ENCODE measurements at places on chromosomes 4 and X. TPM values are rescaled to one million over a fixed set of nuclear protein-coding genes. Genes with fewer than 3 reads are reported as not detected.

TRPC5OS gene
- not detected for total RNA-seq

TLL1 gene
- total RNA-seq, result 0.08 TPM

MORF4L2 gene
- total RNA-seq, result 668 TPM

FATE1 gene
- total RNA-seq, result not detected

MID1 gene
- 21.2 TPM for total RNA-seq

BRCC3 gene
- total RNA-seq, result 12.1 TPM

CWH43 gene
- total RNA-seq, result not detected

ADH1C gene
- 0.08 TPM for total RNA-seq

MAOA gene
- 9.6 TPM for total RNA-seq

CT83 gene
- not detected for total RNA-seq

AR gene
- total RNA-seq, result 2.7 TPM

TCEAL2 gene
- 0.12 TPM for total RNA-seq

IL2RG gene
- not detected for total RNA-seq

ABCG2 gene
- total RNA-seq, result 3.4 TPM

PLS3 gene
- total RNA-seq, result 511 TPM

GPR82 gene
- total RNA-seq, result not detected

KLHL4 gene
- total RNA-seq, result 1.1 TPM

ANOS1 gene
- total RNA-seq, result 11.7 TPM

TMEM154 gene
- total RNA-seq, result 0.53 TPM

IDUA gene
- total RNA-seq, result 7.0 TPM

SYTL5 gene
- 0.35 TPM for total RNA-seq

OTUD6A gene
- not detected for total RNA-seq

AKAP14 gene
- total RNA-seq, result not detected

TRIM75 gene
- not detected for total RNA-seq

TKTL2 gene
- total RNA-seq, result not detected

SCML2 gene
- total RNA-seq, result 0.30 TPM

FAM184B gene
- not detected for total RNA-seq

GASK1B gene
- total RNA-seq, result 15.8 TPM

CXorf49 gene
- total RNA-seq, result not detected

MTNR1A gene
- not detected for total RNA-seq

ADGRG4 gene
- not detected for total RNA-seq

C4orf50 gene
- not detected for total RNA-seq

PDLIM3 gene
- total RNA-seq, result 307 TPM

SATL1 gene
- not detected for total RNA-seq

SPP1 gene
- 0.15 TPM for total RNA-seq

PNMA6F gene
- total RNA-seq, result not detected

STBD1 gene
- 4.5 TPM for total RNA-seq

CD38 gene
- not detected for total RNA-seq

C4orf46 gene
- 8.3 TPM for total RNA-seq

BCOR gene
- total RNA-seq, result 2.5 TPM

ANXA3 gene
- total RNA-seq, result 8.8 TPM
